Activated naive CD8-positive, alpha-beta T cell treated with anti-CD3 and anti-CD28 coated beads, Interleukin-2, amount 50 U/mL, for 24 hours (primary cell): ENCODE measurements at places on chromosomes 2 and 18.

DNA sequence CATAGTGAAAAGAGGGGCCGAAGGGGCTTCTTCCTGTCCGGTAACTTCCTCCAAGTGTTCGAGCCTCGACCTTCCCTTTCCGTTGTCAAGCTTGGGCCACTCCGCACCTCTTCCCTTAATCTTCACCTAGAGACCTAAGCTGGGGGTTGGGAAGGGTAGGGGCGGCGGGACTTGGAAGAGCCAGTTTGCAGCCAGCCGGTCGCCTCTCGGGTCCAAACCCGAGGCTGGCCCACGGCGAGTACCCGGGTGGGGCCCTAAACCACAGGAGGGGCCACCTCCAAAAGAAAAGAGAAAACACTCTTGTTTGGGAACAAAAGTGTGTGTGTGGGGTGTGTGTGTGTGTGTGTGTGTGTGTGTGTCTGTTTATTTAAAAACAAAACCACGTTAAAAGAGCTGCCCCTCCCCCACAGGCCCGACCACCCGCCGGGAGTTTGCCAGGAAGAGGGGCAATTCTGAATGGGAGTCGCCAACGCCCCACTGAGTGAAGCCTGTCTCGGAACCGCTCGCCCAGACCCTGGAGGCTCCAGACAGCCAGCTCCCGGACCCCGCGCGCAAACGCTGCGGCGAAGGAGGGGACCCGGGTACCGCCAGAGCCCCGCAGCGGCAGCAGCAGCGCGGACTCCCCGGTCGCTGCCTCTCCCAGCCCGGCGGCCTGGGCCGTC lies 488 bp upstream of the RHOB start:
- DNase-seq = no peak

- DNase-seq = no peak
Observed at GRCh38 chr18:13500227-13500865, 226.0 kb downstream of the FAM210A start.

DNA sequence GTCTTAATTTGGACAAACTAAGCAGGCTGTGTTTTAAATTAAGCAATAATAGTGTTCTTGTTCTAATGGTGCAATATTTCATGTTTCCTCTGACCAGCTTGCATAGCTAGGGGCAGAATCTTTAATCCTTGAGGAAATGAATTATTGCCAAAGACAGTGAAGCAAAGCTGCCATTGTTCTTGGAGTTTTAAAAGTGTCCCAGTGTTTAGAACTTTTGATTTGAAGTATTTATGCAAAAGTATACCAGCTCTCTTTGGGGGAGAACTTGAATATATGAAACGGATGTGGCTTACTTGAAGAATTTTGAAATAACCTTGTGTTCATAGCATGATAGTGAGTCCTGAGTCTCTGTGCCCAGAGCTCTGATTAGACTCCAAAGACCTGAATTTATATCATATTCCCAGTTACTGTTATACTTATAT lies 33.4 kb downstream of the ITGA6 start:
- DNase-seq = no peak

GRCh38 chr2:173457366-173457765 lies 102.7 kb downstream of the CDCA7 start:
- DNase-seq = no peak

DNA sequence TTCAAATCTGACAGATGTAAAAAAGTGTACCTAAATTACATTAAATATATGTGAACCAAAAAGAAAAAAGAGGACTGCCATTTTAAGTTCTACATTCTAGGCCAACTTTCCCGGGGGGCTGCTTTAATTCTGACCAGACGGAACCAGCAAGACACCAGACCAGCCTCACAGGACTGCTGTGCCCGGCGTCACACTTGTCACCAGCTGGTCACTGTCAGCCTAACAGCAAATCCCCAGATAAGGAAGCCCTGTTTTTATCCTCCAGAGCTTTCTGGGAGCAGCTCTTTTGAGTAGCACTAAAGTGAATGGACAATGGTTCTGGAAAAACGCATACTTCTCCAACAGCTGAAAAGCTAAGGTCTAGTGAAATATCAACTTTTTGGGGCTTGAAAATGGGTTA lies 35.6 kb downstream of the CYB5A start:
- no peak for DNase-seq

DNA sequence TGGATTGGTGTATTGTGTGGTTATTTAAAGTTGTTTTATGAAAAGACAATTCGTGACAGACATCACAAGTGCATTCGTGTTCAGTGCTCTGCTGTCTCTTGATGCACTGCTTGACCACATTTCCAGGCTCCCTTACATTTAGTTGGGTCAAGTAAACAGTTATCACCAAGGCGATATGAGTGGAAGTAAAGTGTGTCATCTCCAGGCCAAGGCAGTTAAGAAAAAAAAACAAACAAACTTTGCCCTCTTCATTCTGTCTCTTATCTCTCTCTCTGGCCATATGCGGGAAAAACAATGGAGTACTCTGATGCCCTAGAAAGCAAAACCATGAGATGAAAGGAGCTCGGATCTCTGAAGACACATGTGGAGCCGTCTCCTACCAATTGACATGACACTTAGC lies 131.1 kb downstream of the DSEL start:
- no peak for DNase-seq

GRCh38 chr2:223768179-223768578 lies 69.2 kb downstream of the AP1S3 start:
- no peak for DNase-seq

GRCh38 chr2:11962707-11963328 lies 216.4 kb downstream of the LPIN1 start:
- DNase-seq = no peak

- DNase-seq = no peak
Observed at GRCh38 chr2:105756435-105756834, 11.7 kb downstream of the NCK2 start.

DNA sequence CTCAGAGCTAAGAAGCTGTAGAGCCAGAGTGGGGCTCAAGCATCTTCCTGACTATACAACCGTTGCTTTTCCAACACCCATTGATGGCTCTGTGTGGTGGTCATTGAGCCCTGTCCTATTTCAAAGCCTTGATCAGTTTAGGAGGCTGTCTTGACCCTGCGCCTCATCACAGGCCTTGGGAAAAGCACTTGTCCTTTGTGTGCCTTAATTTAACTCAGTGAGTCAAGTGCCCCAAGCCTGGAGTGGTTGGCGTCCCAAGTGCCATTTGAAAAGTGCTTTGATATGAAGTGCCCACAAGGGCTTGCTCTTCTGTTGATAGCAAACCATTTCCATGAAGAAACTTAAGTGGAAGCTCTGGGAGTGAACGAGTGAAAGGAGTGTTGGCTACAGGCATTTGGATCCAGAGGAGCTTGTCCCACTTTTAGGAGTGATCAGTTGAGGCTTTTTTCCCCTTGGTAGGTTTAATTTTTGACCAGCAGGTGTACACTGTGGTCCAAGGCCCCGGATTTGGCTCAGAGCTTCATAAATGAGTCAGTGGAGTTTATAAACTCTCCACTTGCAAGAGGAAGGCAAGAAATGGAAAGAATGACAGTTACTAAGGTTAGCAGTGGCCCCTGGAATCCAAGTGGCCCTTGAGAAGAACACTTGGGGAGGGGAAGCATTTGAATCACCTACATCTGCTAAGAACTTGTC lies 50.3 kb downstream of the ACTR2 start:
- no peak for DNase-seq

- DNase-seq = no peak
Observed at GRCh38 chr2:178386986-178387597, 63.9 kb downstream of the PRKRA start.

DNA sequence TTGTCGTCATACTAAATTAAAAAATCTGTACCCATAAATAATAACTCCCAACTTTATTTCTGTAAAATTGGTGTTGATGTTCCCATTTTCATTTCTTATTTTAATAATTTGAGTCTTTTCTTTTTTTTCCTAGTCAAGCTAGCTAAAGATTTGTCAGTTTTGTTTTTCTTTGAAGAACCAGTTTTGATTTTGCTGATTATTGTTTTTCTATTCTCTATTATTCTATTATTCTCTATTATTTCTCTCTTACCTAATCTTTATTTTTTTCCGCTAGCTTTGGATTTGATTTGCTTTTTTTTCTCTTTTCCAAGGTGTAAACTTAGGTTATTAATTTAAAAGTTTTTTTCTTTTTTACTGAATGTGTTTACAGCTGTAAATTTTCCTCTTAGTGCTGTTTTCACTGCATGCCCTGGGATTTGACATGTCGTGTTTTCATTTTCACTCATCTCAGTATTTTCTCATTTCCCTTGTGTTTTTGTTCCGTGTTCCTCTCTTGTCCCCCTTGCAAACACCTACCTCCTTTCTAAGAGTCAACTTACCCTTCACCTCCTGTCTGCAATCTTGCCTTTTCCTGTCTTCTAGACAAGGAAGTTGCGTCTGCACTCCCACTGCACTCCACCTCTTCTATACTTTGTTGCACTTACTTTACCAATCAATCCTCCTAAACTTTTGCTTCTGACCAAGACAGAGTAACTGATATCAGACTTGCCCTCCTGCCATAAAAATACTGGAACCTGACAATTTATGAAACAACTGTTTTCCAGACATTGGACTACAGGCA lies 18.8 kb downstream of the PSMG2 start:
- DNase-seq = no peak

DNA sequence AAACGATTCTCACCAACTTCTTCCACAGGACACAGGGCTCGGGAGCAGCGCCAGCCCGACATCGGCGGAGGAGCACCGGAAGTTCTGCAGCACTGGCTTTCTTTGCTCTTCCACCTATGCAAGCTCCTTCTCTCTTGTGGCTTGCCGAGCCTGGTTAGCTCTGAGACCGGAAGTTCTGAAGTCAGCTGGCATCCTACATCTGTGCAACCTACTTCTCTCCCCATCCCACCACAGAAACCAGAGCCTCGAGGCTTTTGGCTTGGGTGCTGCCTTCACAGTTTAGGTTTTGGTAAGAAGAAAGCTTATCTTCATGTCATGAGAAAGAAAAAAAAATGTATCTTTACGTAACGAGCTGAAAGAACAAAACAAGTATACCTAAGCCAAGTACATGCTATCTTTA lies 111.7 kb downstream of the ANKRD44 start:
- peak; percentile 79 for DNase-seq

- no peak for DNase-seq
Observed at GRCh38 chr2:18849841-18850578, 260.6 kb upstream of the NT5C1B start.

DNA sequence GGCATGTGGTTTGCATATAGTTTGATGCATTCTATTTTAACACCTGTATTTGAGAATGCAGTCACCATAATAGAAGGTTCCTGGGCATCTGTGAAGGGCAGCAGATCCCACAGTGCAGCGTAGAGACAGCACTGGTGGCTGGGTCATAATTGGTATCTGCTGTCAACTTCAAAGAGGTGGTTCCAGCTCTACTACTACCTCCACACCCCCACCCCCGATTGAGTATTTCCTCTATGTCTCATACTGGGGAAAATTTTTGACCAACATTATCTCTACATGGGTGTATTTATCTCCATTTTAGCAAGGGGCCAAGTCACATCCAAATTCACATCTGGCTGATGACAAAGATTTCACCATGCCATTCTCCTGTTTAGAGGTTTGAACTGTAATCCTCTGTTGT lies 43.0 kb downstream of the TRPM8 start:
- no peak for DNase-seq

- no peak for DNase-seq
Observed at GRCh38 chr2:60764736-60765534, 8.9 kb downstream of the PAPOLG start.
